ENCODE measurements at places on chromosomes 11 and 22.

GRCh38 chr22:19797086-19798002, 36.8 kb downstream of the TBX1 start:
- no peak for DNase-seq

- peak; percentile 13 for DNase-seq
These were observed 770 bp downstream of the METTL15 start for GRCh38 chr11:28108958-28109357.

GRCh38 chr11:102449651-102450570, 2.7 kb downstream of the TMEM123 start:
- DNase-seq: no peak

DNA sequence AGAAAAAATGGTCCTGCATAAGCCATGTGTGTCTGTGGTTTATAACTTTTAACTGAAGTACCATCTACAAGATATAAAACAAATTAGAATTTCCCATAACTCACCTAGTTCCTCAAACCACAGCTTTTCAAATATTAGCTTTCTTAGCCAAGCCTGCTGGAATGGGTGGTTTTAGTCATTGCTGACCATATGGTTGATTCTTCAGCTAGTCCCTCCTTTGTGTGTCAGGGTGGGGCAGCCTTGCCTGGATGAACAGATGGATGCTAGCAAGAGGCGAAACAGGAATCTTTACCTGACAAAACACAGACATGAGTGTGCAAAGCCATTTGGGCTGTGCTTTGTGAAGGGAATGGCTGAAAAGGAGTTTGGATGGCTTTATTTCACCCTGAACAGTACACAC, 6.9 kb upstream of the B3GNT6 start:
- DNase-seq: no peak

DNA sequence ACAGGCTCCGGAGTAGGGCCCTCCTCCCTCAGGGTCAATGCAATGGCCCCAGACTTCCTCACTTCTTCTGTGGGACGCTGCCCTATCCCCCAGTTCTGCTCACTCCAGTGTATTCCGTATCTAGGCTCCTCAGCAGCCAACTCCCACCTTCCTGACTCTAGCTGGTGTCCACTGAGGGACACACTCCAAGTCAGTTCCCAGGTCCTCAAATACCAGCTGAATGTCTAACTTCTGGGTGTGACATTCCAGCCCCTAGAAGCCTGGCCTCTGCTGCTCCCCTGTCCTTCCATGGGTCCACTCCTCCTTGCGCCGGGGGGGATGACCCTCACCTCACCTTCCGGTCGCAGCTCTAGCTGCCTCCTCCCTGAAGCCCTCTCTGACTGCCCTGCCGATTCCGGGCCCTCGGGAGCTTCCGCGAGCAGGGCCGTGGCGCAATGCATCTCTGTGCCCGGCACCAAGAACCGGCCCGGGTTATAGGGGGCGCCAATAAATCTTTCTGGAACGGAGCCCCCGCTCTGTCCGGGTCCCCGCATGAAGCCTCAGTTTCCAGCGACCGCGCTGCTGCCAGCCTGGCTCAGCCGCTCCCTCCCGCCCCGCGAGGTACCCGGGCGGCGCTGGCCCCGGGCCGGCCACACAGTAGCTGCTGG, 15.4 kb downstream of the BAD start:
- DNase-seq: peak; percentile 50

GRCh38 chr11:47147250-47147649, 29.4 kb downstream of the ARFGAP2 start:
- no peak for DNase-seq

- DNase-seq: no peak
These were observed 54.9 kb downstream of the GLYATL1 start for GRCh38 chr11:58994171-58994570.

GRCh38 chr22:48888466-48889208, 939.0 kb downstream of the BRD1 start:
- DNase-seq: no peak

- DNase-seq: no peak
These were observed 113.0 kb downstream of the PTPRJ start for GRCh38 chr11:48093323-48093722.

DNA sequence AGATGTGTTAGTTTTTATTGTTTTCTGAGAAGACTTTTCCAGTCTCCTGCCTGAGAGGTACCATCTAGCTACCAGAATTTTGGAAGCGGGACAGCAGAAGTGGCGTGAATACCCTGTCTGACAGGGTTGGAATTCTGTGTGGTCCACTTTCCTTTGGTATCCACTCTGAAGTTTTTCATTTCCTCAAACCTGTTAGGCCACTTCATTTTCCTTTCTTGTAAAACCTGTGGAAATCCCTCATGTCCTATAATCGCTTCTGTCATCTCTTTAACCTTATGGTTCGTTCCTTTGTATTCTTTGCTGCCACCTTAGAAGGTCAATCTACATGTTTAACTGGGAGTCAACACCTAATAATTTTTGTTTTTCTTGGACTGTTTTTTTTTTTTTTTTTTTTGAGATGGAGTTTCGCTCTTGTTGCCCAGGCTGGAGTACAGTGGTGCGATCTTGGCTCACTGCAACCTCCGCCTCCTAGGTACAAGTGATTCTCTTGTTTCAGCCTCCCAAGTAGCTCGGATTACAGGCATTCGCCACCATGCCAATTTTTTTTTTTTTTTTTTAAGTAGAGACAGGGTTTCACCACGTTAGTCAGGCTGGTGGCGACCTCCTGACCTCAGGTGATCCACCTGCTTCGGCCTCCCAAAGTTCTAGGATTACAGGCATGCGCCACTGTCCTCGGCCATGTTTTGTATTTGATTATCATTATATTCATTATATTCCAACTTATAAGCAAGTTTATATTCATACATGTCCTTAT, 7.1 kb downstream of the SFI1 start:
- DNase-seq: no peak

GRCh38 chr11:45384711-45385241, 98.6 kb upstream of the SYT13 start:
- DNase-seq: no peak

GRCh38 chr11:118142809-118143208, 9.8 kb downstream of the SCN4B start:
- peak; percentile 26 for DNase-seq

DNA sequence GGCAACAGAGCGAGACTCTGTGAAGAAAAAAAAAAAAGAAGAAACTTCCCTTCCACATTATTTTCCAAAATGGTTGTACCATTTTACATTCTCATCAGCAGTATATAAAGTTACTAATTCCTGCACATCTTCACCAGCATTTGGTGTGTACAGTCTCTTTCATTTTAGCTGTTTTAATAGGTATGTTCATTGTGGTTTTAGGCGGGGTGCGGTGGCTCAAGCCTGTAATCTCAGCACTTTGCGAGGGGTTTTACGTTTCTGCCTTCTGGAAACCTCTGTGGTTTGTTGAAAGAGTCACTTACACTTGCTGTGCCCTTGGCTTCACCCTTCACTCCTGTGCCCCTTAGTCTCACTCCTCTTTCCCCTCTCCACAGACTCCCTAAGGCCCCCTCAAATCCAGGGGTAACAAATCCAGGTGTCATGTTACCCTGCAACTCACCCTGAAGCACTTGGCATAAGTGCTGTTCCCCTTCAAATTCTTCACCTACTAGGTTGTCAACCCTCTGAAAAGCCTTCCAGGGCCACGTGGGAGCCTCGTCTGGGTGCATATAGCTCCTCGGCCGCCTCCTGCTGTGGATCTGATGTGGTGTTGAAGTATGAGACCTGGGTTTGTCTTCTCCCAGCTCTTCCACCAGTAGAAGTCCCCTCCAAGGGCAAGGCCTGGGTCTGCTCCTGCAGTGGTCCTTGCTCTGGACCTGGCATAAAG, 20.8 kb downstream of the TOB2 start:
- DNase-seq: no peak

GRCh38 chr11:70089631-70090030, 11.5 kb downstream of the ANO1 start:
- DNase-seq: no peak

DNA sequence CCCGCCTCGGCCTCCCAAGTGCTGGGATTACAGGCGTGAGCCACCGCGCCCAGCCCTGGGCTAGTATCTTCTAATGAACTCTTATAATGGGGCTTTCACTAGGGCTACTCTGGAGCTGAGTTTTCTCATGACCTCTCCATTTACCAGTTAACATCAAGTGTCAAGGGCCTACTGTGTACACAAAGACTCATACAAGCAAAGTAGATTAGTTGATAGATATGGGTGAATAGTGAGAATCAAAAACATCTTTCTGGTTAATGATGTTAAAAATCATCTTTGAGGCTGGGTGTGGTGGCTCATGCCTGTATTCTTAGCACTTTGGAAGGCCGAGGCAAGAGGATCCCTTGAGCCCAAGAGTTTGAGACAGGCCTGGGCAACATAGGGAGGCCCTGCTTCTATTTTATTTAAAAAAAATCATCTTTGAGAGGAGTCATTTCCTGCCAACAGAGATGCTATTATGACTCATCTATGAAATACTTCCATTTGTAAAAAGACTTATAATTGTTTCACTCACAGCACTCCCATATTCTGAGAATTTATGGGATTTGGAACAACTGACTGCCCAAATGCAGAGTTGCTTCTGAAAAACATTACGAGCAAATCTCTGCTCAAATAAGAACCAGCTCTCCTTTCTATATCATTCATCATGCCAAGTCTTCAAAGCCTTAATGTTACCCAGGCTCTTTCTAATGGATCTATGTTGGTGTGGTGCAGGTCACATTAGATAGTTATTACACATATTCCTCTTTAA, 57.0 kb downstream of the GDPD4 start:
- DNase-seq: no peak

GRCh38 chr11:64285885-64286800, 495 bp downstream of the GPR137 start:
- peak; percentile 65 for DNase-seq

DNA sequence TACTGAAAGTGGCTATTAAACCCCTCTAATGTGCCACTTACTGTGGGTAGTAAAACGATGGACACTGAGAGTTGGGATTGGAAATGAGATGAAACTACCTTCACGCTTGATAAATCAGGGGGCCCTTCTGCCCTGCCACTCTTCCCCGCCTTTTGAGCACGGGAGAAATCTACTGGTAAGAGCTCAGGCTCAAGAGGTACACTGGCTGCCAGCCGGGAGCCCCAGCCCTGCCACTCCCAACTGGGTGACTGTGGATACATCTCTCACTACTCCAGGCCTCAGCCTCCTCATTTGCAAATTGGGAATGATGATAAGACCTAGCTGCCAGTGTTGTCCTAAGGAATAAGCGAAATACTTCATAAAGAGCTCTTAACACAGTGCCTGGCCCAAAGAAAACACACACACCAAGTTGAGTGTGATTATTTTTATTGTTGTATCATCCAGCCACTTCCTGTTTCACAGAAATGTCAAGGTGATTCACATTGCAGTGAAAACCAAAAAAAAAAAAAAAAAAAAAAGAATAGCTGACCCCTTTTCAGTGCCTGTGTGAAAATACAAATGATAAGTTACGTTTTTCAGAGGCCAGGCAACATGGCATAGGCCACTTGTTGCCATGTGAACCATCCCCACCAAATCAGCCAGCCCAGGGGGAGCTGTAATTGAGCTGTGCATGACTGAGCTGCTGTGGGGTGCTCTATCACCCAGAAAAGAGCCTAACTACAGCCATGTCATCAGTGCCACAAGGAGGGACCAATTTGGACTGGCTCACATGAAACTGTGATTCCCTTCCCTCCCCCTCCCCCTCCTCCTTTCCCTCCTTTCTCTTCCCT, 4.4 kb upstream of the ZNRD2 start:
- peak; percentile 38 for DNase-seq
